ENCODE measurements at places on chromosomes 16 and 17. TPM values are rescaled to one million over a fixed set of nuclear protein-coding genes. Genes with fewer than 3 reads are reported as not detected.
A peak's percentile ranks its signal among the peaks of the same experiment; 100 is the strongest.

OR2C1 gene
- not detected for total RNA-seq

- H3K27me3 ChIP-seq: peaks cover 76% of the 10 kb centered on the region
- H3K4me3 ChIP-seq: no peak overlapping the region
- no peaks in the 10 kb centered on the region for H3K36me3 ChIP-seq
- H3K4me1 ChIP-seq: peaks cover 24% of the 10 kb centered on the region
- no peak for DNase-seq
- H3K27ac ChIP-seq: no peak overlapping the region
Measured at GRCh38 chr17:76138234-76138895, 2.7 kb downstream of the FOXJ1 start.

- H3K4me3 ChIP-seq: peak overlapping the region; percentile 75
- no peaks in the 10 kb centered on the region for H3K4me1 ChIP-seq
- H3K27ac ChIP-seq: peak overlapping the region; percentile 96
- no peaks in the 10 kb centered on the region for H3K27me3 ChIP-seq
Measured at GRCh38 chr17:42459256-42459800, 650 bp downstream of the ATP6V0A1 start.

CTRB1 gene
- 1.3 TPM for total RNA-seq

DNA sequence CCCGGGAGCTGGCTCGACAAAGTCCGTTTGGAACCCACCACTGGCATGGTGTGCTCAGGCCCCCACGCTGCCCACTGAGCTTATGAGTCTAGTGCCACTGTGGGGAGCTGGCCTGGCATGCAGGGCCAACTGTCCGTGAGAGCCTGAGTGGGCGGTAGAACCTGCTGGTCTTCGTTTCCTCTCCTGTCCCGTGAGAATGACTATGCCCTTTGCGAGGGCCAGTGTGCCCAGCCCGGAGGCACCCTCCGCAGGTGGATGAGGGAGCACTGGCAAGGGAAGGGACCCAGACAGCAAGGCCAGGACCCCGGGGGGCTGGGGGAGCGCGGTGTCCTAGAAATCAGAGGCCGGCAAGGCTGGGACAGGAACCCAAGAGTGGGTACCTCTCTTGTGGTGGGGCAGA, 3.2 kb downstream of the BAIAP3 start:
- peaks cover 3% of the 10 kb centered on the region for H3K27me3 ChIP-seq

CDRT15 gene
- total RNA-seq: not detected

All from tibial nerve (tissue), 4 donors.